ENCODE measurements at places on chromosomes 2 and 18.
A peak's percentile ranks its signal among the peaks of the same experiment; 100 is the strongest.

- no peak for DNase-seq
These were observed 462.8 kb downstream of the MEIS1 start for GRCh38 chr2:66897691-66898150.

DNA sequence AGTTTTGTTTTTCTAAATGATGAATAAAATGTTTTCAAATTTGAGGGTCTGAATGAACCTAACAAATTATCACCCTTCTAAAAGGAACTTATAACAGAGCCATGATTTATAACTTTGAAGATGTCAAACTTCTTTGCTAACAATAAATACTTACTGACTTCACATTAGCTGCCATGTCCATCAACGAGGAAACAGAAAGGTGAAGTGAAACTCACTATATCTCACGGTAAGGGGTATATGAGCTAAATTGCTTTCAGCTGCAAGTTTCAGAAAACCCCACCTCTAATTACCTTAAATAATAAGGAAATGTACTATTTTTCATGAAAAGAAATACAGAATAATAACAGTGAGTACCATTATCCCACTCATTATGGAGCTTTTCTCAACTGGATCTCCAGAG lies 350.8 kb upstream of the NT5C1B start:
- no peak for DNase-seq

- DNase-seq: no peak
These were observed 153.3 kb upstream of the RBMS1 start for GRCh38 chr2:160646684-160647444.

DNA sequence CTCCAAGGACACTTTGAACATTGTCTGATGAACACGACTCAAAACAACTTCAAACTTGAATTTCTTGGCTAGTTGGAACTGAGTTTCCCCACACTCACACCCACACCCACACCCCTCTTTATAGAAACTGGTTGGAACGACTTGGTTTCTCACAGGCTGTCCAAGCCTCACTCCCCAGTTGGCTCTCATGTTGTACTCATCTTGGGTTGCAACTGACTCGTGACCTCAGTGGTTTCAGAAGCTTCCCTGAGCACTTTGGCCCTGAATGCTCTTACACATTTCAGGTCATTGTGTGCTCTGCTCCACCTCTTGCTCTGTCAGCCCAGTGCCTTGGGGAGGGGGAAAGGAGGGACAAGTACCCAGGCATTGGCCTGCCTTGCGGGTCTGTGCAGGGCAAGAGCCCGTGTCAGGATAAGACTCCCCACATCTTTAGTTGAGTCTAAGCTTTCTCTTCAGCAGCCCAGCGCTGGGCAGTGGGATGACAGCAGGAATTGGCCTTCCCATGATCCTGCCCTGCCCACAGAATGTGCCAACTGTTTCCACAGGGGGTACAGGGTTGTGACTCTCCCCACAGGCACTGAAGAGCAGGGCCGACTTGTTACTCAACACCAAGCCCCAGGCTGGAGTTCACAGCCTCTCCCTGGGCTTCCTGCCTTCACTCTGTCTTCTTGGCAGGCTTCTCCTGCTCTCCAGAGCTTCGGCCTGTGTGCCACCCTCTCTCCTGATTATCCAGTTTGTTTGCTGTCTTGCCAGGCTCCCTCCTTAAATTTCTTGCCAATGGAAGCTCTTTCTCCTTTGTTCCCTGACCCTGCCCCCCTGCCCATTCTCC lies 104.6 kb downstream of the RTN4 start:
- no peak for DNase-seq

DNA sequence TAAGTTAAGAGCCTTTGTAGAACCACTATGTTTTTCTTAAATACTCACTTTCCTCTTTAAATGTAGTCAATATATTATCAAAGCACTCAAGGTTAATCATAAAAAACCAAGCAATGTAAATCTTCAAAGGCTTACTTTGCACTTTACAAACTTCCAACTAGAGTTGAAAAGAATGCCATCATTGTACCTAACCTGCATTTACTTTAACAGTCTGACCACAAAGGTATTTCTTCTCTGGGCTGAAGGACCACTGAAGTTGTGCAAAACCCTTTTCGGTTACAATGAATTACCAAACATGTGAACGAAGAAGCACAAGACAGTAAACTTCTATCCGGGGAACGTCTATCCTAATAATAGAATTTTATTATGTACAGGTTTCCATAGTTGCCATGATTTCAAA lies 3.0 kb downstream of the HNRNPLL start:
- no peak for DNase-seq

DNA sequence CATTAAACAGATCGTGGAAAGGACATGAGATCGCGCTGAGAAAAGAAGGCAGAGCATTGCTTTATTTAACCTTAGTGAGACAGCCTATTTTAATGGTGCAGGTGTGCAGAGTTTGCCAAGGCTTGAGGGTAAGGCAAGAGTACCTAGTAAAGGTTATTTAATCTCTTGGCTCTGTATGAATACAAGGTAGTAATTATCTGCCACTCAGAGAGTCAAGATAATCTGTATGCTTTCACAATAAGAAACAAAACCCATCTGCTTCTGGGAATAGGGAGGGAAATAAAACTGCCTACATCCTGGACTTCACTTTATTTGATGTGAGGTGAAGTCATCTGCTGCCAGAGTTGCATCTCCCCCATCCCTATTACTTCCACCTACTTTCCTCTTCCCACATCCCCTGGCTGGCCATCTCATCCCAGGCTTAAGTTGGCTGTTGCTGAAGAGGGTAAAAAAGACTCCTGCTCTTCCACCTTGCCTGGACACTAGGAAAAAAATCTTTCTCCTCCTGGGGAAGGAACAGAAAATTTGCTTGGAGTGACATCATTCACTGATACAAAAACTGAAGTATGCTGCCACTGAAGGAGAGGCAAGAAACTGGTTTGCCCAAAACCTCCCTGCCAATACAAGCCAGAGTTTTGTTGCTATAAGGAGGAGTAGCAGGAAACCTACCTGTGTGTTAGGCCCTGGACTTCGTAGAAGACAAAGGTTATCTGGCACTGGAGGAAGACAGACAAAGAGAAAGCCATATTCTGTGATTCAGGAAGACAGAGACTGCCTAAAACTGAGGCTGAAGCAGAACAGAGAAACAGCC lies 35.8 kb upstream of the ARHGAP25 start:
- peak; percentile 34 for DNase-seq

GRCh38 chr2:141957827-141958450 lies 172.9 kb downstream of the LRP1B start:
- DNase-seq: no peak

DNA sequence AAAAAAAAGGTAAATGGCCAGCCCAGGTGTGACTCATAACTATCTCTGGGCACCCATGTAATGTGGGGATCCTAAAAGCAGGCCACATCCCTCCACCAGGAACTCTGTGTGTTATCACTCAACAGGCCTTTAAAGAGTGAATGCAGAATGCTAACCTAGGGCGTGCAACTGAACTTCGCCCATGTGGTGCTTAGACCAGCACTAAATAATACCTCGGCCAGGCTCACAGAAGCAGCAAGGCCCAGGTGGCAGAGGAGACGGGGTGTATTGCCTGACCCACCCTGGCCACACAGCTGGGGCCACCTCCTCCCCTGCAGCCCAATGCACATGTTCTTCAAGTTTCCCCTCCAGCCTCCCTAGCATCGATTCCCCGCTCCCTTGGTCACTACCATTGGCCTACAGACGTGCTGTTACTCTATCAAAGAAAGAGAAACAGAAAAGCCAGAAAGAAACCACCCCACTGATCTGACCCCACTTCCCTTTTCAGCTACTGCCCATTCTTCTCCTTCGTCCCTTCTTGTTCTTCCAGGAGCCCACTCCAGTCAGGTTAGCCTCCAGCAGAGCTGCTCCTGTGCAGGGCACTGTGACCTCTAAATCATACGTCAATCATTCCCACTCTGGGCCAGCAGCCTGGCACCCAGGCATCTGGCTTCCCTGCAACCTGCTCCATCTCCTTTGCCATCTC lies 22.0 kb downstream of the FAM178B start:
- DNase-seq: no peak

DNA sequence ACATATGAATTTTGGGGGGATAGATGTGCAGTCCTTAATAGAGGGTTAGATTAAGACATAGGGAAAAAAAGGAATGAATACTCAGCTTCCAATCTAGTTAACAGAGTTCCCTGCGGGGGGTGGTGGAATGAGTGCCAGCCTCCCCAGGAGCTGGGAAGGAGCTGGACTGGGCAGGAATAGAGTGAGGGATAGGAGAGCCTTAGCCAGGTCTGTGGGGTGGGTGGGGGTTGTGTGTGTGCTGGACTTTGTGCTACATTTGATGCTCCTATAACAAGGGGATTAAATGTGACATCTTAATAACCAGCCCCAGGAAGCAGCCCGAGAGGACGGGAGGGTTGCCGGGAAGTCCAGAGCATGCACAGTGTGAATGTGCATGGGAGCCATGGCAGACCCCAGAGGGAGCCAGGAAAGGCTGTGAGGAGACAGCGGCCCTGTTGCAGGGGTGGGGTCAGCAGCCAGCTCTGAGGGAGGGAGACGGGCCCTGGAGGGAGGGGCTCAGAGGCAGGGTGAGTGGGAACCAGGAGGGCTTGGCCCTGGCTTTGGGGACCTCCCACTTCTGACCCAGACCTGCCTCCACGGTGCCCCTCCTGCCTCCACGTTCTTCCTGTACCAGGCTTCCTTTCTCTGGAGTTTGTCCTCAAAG lies 3.6 kb upstream of the MBP start:
- DNase-seq: no peak

GRCh38 chr18:78579854-78580577 lies 399.6 kb upstream of the SALL3 start:
- no peak for DNase-seq

DNA sequence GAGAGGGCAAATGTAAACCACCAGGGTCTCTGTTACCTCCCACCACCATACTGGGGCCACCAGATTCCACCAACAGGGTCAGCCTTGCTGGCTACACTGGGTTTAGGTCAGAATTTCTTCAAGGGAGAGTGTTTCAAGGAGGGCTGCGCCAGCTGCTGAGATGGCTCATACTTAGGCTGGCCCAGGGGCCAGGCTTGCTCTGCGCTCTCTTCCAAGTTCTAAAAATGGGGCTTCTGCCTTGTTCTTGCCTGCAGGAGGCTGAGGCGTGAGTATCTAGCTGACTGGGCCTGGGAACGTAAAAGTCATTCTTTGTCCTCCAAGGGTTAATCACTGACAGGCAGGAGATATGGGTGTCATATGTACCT lies 28.1 kb downstream of the MRPL33 start:
- no peak for DNase-seq

GRCh38 chr2:211503856-211504255 lies 947.5 kb downstream of the CPS1 start:
- DNase-seq: no peak

- DNase-seq: no peak
These were observed 24.7 kb upstream of the ARL4C start for GRCh38 chr2:234521536-234521935.

DNA sequence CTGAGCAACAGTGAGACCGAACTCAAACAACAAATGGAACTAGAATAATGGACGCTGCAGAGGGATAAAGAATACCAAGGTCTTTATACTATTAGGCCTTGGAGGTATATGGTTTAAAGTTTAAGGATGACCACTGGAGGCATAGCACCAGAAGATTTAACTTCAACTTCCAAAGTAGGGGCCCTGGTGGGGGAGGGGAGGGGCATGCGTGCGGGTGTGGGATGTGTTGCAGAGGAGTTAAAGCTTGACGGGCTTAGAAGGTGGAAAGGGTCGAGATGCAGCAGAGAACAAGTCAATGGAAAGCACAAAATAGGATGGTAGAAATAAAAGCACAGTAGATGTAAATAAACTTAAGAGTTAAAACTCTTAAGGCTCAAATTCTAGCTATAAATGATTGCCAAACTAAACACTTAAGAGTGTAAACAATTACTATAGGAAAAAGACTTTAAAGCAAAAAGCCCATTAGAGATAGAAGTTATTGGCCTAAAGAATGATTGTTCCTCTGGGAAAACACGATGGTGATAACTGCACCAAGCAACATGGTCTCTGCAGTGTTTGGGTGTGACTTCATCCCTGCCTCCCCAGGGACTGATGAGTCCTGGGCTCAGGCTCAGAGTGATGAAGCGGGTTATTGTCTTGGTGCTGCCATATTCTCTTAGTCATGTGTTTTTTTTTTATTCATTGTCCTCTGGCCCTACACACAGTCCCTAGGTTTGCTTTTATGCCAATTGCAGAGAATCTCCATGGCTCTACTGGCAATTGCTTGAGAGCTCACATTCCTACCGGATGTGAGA lies 13.0 kb downstream of the RRM2 start:
- DNase-seq: no peak

GRCh38 chr18:435940-436339 lies 64.6 kb downstream of the COLEC12 start:
- DNase-seq: no peak

Measured in NCI-H1092 (cell line).